Activated B cell treated with CpG ODN at 0.5 μM for 24 hours (primary cell): ENCODE measurements at places on chromosomes 2 and 18.

GRCh38 chr18:67232991-67233390 lies 283.5 kb downstream of the DSEL start:
- DNase-seq, result no peak

DNA sequence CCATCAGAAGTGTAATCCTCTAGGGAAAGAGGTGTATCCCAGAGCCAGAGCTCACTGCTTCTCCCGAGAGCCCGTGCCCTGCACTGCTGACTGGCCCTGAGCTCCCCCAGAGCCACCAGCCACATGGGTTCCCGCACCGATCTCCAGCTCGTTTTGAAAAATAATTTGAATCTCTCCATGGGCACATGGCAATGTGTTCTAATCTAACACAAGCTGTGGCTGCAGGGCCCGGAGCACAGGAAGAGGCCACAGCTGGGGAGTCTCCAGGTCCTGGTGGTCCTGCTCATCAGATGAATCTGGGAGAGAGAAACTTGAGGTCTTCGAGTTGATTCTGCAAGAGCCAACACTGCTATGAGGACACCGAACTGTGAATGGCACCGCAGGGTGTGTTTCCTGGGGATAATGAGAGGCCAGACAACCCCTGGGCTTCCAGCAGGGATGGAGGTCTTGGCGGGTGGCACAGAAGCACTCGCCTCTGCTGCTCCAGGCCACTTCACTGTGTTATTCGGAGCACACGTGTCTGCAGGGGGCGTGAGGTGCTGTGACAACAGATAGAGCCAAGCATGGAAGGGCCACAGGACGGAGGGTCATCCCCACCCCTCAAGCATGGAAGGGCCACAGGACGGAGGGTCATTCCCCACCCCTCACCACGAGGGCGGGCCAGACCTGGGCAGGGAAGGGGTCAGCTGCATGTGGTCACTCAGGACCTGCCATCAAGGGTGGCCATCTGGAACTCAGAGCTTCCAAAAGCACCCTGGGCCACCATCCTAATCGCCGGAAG lies 196.8 kb downstream of the NDUFA10 start:
- DNase-seq, result no peak

GRCh38 chr2:216044883-216045486 lies 31.6 kb upstream of the MREG start:
- no peak for DNase-seq

DNA sequence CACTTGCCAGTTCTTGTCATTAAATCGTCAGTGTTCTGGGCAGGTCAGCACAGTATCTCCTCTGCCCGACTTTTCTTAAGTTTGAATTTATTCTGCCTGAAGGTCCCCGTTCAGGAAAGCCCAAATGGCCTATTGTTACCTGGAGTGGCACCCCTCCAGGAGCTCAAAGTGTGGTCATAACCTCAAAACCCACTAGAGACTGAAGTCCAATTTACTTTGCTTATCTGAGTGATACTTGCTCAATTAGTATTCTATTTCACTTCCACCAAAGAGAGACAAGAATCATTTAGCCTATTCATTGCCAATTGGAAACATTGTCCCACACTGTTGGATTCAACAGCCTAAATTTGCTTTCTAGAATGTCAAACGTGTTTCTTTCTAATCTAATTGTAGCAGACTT lies 375.3 kb downstream of the LNPK start:
- no peak for DNase-seq

GRCh38 chr2:29697715-29698114 lies 223.7 kb downstream of the ALK start:
- DNase-seq, result no peak

DNA sequence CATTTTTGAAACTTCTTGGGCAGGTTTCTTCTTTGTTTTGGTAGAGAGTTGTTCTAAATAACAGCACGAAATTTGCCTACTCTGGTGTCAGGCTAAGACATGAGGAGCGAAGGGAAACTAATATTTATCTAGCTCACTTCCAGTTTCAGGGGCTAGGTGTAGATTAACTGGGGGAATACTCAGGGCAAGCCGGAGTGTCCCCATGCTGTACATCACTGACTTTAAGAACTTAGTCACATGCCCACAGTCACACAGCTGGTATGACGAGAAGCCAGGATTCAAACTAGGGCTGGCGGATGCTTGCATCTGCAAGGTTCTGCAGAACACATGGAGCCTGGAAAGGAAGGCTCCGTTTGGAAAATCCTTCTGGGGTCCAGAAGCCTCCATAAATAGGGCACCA lies 133.3 kb downstream of the ALPK2 start:
- no peak for DNase-seq

GRCh38 chr2:25386971-25387875 lies 45.5 kb upstream of the DNMT3A start:
- DNase-seq, result no peak

- no peak for DNase-seq
Measured at GRCh38 chr2:238461491-238461890, 34.8 kb downstream of the ASB1 start.

DNA sequence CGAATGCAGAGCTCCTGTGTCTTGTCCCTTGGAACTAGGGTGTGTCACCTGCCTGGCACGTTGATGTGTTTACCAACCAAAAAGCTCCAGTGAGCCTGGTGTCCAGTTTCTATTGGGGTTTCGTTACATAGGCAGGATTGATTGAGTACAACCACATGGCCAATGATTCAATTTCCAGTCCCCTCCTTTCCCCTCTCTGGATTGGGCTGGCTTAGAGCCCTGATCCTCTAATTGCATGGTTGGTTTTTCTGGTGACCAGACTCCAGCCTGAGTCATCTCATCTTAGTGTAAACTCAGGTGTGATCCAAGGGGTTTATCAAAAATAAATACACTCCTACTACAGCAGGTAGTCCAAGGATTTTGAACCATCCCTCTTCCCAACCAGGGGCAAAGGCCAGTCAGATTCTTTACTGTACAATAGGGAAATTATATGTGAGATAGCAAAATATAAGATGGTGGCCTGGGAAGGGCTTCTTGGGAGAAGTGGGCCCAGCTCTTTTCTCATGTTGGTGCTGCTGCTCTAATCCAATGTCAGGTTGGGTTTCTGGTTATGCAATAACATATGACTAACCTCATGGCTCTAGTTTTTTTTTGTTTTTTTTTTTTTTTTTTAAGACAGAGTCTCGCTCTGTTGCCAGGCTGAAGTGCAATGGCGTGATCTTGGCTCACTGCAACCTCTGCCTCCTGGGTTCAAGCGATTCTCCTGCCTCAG lies 64.7 kb upstream of the MGAT5 start:
- DNase-seq, result no peak

DNA sequence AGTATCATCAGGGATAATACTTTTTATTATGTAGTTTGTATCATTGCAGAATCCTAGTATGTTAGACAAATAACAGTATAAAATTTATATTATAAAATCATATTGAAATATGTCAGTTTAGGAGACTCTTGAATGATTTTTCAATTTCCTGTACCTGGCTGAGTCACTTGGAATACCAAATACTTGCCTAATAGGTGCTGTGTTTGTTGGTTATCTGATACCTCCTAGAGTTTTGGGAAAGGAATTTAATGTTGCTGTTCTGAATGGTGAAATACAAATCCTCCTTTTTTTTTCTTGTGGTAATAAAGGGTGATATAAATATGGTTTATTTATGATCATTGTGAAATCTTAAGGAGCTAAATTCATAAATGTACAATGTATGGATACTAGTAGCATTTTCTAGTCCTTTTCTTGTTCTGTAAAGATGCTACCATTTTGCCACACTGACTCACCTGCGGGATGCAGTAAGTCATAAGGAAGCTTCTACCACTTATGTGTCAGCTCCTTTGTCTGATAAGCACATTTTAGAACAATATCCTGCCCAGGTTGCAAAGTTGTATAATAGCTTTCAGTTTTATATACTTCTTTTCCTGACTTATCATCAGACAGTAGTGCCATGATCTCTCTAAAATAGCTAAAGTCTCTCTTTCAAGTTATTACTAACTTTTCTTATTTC lies 465.5 kb downstream of the XIRP2 start:
- no peak for DNase-seq

DNA sequence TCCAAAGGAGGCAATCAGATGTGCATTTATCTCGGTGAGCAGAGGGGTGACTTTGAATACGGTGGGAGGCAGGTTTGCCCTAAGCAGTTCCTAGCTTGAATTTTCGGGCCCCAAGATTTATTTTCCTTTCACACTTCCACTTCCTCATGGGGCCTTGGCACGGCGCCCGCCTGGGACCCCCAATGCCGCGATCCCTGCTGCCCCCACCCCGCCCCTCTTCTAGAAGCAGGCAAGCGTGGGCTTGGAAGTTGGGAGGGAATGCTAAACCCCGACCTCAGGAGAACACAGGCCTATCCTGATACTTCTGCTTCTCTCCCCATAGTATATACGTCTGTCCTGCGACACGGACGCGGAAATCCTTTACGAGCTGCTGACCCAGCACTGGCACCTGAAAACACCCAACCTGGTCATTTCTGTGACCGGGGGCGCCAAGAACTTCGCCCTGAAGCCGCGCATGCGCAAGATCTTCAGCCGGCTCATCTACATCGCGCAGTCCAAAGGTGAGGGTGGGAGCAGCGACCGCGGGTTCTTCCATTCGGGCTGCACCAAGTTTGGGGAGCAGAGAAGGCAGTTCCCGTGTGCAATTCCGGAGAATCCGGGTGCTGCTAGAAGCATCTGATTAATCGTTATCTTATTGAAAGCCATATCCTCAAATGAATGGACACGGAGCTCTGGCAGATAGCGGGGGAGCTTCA lies 21.6 kb downstream of the TRPM8 start:
- DNase-seq, result no peak

DNA sequence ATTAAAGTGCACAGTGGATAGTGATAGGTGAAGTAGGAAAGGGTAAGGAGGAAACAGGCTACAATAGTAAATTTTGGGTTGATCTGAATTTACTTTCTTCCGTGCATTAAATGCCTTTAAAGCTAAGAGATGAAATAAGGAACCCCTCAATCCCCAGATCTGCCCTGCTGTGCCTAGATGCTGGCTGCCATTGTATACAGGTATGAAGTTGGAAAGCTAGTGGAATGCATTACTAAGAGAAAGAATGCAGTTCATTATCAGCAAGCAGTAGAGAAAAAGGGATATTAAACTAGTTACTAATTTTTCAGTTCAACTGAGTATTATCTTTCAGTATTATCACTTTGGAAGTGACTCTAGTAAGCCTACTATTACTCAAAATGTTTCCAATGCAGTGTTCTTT lies 93.3 kb downstream of the WDPCP start:
- no peak for DNase-seq

- no peak for DNase-seq
Measured at GRCh38 chr2:121902171-121902591, 146.7 kb downstream of the TSN start.

DNA sequence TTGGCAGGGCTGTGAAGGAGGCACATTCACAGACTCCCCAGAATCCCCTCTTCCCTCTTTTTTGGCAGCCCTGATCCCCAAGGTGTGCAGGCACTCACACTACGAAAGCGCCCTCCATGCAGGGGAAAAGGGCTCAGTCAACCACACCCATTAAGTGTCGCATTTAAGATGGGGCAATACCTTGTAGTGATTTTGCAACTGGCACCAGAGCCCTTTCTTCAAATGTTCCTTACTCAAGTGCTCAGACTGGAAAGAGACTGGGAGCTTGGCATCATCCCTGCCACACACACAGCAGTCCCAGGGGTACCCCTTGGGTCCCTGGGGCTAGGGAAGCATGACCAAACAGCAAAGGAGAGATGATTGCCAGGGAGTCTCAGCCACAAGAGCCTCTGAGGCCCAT lies 190.1 kb downstream of the HAUS1 start:
- no peak for DNase-seq

DNA sequence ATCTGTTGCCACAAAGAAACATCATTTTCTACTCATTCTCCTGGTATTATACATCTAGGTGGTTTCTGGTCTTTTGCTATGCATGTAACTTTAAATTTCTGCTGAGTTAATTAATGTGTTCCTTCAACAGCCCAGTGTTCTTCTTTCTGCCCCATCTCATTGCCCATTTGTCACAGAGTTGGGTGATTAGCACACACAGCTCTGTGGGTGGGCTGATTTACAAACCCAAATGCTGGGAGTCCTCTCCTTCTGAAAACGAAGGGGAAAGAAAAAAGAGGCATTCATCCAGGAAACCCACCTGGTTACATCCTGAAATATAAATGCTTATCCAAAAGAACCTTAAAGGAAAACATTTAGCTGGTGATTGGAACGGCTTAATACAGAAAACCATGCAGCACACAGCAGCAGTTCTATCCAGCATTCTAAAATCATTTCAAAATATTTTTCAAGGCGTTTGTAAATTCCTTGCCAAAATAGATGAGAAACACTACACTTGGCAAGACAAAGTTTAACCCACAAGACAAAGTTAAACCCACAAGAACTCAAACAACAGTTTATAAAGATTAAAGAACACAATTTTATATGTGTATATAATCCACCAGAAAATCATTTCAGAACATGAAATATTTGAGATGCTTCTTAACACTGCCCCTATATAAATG lies 177.9 kb downstream of the ANTXR1 start:
- DNase-seq, result no peak
